ENCODE measurements at places on chromosomes 7 and 10.

GRCh38 chr7:140230516-140230860, 53.7 kb upstream of the KDM7A start:
- peak; percentile 64 for ATAC-seq

DNA sequence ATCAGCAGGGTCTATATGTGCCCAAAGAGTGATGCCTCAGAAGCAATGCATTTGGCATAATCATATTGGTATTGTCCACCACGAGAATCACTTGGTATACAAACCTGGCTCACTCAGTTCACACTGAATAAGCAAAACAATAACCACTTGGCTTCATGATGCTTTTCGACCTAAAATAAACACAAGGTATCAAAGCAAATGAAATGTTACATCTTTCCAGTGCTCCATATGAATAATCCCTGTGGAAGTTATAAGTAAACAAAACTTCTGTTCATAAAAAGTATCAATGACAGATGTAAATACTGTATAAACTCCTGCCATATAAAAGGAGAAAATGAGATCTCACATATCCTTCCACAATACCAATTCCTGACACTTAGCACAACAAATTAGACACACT, 29.8 kb upstream of the EBLN1 start:
- ATAC-seq, result no peak

DNA sequence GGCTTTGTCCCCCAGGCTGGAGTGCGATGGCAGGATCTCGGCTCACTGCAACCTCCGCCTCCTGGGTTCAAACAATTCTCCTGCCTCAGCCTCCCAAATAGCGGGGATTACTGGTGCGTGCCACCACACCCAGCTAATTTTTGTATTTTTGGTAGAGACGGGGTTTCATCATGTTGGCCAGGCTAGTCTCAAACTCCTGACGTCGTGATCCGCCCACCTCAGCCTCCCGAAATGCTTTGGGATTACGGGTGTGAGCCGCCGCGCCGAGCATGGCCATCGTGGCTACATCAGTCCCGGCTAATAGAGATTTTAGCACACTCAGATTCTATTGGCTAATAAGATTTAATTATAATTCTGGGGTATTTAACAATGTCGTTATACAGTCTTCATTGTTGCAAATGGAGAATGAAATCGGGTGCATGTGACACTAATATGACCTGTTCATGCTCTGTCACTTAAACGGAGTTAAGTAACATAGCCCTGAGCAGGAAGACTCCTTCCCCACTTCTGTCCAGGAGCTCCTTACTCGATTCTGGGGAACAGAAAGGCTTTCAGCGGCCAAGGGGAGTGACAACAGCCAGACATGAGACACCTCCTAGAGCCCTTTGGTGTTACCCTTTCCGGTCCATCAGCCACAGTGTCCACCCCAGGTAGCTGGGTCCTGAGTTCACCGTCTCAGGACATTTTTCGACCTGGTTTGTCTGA, 40.9 kb upstream of the FAM20C start:
- ATAC-seq, result no peak

GRCh38 chr7:2198760-2199159, 34.0 kb downstream of the MAD1L1 start:
- no peak for ATAC-seq

- ATAC-seq, result no peak
These were observed 49.9 kb upstream of the UCN3 start for GRCh38 chr10:5314840-5315239.

- ATAC-seq, result no peak
These were observed 20.7 kb downstream of the RBM28 start for GRCh38 chr7:128323040-128323439.

DNA sequence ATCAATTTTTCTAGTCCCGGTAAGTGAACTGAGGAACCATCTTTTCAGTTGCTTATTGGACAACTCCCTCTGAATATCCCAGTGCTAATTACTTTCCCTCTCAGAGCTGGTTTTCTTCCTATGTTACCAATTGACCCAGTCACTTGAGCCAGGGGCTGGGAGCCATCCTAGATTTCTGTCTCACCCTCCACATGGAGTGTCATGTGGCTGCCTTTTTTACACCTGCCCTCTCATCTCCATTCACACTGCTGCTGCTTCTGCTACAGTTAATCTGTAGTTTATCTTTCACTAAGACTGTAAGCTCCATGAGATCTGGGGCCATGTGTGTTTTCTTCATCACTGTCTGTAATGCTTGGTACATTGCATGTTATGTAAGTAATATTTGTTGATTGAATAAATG, 35.8 kb downstream of the VCL start:
- no peak for ATAC-seq

GRCh38 chr10:60611291-60611747, 167.0 kb upstream of the CDK1 start:
- ATAC-seq, result no peak

- no peak for ATAC-seq
These were observed 70.3 kb downstream of the NRCAM start for GRCh38 chr7:108385834-108386422.

Data from gastroesophageal sphincter (tissue), 4 donors.